ENCODE measurements at places on chromosomes 3 and 15. TPM values are rescaled to one million over a fixed set of nuclear protein-coding genes. Genes with fewer than 3 reads are reported as not detected.

- no peak for DNase-seq
Measured at GRCh38 chr15:87671289-87671688, 585.2 kb downstream of the NTRK3 start.

The IQCH gene
- 2.4 TPM for total RNA-seq

GRCh38 chr15:99668533-99669182, 64.6 kb downstream of the LYSMD4 start:
- DNase-seq: no peak

The ZNF860 gene
- total RNA-seq: 1.1 TPM

DNA sequence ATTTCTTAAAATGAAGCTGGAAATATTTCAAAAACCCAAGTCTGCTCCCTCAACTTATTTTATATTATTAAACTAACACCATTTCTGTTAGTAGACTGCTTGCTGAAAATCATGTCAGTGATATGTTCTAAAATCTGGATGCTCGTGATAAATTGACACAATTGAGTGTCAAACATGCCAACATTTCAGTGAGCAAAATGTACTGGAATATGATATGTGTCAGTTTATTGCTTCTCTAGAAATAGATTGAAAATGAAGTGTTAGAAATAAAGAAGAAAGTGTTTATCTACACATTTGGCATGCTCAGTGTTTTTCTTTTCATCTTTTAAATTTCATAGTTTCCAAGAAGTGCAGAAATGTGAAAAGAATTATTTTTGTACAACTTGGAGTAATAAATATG, 624.6 kb downstream of the SI start:
- no peak for DNase-seq

The KNG1 gene
- total RNA-seq: not detected

GRCh38 chr15:85929786-85930185, 135.1 kb upstream of the KLHL25 start:
- DNase-seq: no peak
